NCI-H2227 treated with DMSO at 0.1 percent for 48 hours (cell line): ENCODE measurements at places on chromosomes 12 and 14.

GRCh38 chr14:100710826-100711462 lies 15.7 kb upstream of the DLK1 start:
- DNase-seq: no peak

DNA sequence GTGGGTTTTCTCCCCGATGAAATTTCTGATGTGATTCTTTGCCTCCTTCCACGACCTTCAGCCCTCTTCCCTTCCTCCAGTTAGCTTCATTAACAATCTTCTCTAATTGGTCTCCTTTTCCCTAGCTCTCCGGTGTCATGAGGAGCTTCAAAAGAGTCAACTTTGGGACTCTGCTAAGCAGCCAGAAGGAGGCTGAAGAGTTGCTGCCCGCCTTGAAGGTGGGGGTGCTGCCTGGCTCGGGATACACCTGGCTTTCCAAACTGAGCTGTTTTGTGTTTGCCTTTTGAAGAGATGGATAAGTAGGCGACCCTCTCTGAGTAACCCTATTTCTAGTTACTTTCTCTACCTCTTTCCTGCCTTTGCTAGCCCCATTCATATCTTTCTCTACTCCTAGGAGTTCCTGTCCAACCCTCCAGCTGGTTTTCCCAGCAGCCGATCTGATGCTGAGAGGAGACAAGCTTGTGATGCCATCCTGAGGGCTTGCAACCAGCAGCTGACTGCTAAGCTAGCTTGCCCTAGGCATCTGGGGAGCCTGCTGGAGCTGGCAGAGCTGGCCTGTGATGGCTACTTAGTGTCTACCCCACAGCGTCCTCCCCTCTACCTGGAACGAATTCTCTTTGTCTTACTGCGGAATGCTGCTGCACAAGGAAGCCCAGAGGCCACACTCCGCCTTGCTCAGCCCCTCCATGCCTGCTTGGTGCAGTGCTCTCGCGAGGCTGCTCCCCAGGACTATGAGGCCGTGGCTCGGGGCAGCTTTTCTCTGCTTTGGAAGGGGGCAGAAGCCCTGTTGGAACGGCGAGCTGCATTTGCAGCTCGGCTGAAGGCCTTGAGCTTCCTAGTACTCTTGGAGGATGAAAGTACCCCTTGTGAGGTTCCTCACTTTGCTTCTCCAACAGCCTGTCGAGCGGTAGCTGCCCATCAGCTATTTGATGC lies 797 bp downstream of the ESPL1 start:
- no peak for DNase-seq

DNA sequence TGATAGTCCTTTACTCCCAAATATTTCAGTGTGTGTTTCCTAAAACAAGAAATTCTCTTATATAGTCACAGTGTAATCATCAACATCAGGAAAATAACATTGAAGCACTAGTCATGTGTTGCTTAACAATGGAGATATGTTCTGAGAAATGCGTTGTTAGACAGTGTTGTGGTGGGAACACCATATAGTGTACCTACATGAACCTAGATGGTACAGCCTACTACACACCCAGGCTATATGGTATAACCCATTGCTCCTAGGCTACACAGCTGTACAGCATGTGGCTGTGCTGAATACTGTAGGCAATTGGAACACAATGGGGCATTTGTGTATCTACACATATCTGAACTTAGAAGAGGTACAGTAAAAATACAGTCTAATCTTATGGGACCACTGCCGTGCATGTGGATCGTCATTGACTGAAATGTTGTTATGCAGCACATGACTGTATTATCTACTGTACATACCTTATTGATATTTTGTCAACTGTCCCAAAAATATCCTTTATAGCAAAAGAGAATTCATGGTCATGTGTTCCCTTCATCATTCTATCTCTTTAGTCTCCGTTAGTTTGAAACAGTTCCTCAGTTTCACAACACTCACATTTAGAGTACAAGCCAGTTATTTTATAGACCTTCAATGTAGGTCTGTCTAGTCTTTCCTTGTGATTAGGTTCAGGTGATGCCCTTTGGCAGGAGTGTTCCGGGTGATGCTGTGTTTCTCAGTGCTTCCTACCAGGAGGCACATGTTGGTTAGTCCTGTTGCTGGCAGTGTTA lies 109.7 kb downstream of the SLC25A47 start:
- DNase-seq: no peak

DNA sequence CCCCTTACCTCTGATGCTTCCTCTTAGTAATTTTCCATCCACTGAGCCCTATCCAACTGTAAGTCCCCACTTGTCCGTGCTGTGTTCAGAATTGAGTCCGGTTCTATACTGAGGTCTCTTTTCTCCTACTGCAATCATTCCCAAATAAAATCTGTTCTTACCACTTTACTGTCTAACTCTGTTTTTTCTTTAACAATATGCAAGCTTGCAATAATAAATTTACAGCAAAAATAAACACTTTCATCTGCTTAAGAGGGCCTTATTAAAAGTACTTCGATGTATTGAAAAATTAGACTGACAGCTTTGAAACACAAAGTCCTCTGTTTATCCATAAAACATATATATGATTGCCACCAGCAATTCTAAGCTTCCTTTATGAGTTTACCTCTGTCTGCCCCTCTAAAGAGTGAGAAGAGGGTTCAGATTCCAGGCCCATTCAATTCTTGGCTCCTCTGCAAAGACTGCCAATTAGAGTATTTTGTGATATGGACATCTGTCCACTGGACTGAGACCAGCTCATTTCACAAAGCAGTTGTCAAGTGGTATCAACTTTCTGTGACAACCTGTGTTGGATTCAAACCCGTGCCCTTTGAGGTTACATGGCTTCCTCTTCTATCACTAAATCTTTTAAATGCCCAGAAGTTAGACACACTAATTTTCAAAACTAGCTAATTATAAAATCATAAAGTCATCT lies 39.9 kb upstream of the G2E3 start:
- no peak for DNase-seq

GRCh38 chr14:90188588-90188987 lies 67.8 kb upstream of the PSMC1 start:
- no peak for DNase-seq

DNA sequence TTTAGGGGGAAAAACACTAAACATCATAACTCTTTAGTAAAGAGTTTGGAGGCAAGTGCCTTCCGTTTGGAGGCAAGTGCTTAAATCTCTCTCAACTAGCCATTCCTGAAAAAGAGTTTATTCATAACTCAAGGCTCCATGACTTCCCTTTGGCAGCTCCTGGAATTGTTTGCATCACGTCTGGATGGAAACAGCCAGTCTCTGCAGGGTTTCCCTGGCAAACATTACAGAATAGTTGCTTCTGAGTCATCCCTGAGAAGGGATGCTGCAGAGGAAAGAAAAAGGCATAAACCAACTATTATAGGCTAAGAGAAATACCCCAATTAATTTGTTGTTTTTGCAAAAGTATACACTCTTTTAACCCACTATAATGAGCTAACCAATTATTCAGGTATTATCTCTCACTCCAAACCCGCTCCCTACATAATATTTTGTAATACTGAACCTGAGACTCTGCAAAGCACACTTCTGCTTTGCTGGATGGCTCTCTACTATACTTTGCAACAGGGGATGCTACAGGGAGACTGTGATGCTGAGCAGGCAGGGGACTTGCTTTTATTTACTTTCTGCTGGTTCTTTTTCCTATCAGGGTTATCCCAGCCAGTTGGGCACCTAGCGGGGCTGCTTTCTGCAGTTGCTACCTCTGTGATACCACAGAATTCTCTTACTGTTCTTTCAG lies 497.7 kb downstream of the FUT8 start:
- peak; percentile 11 for DNase-seq

- DNase-seq: no peak
Observed at GRCh38 chr12:82910246-82910893, 223.7 kb downstream of the TMTC2 start.
